ENCODE measurements at places on chromosomes 1 and 21.

DNA sequence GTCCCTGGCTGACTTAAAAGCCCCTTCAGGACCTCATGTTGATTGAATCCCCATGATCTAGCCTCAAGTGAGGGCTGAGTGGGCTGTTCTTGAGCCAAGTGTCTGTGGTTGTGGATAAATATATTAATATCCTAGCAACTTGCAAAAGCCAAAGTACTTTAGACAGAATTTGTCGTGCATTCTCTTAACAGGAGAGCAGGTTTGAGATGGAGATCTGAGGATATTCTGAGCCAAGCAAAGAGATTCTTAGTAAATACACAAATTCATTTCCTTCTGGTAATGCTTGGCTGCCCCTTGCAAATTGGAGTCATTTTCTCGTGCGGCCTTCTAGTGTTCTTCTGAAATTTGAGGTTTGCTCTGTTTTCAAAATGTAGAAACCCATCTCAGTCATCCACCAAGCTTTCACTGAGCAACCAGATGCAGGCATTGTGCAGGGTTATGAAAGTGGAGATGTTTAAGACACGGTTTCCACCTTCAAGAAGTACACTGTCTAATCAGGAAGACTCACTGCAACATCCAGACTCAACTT is 242.1 kb upstream of the JUN start:
- DNase-seq = no peak

DNA sequence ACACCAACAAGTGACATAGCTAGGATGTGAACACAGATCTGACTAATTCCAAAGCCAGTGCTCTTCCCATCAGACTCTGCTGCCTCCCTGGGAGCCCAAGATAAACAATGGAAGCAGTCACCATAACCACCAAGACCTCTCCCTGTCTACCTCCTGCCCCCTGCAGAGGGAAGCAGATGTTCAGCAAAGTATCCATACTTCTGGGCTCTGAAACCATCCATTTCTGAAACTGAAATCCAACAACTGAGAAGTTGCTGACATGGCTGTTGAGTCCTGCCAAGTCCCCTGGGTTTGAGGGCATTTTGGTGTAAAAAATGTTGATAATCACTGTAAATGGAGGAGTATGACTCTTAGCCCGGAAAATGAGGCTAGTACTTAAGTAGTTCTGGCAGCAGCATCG is 102.1 kb downstream of the TYW3 start:
- no peak for DNase-seq

- DNase-seq = no peak
Observed at GRCh38 chr1:182406012-182406411, 5.5 kb upstream of the TEDDM1 start.

GRCh38 chr21:34133392-34133791 is 60.0 kb downstream of the MRPS6 start:
- no peak for DNase-seq

DNA sequence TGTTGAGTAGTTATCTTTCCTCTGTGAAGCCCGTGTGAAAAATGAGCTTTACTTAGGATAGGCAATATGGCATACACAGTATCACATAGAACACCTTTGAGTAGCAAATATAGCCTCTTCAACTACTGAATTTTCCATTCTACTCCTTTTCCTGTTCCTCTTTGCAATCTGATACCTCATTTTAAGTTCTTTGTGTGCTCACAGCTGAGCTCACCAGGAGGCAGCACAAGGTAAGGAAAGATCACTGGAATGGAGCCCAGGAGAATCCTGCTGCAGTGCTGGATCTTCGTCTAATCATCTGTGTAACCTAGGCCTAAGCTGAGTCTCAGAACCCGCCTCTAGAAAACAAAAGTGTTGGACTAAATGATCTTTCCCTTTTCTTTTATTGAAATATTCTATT is 171.0 kb downstream of the LRRC40 start:
- no peak for DNase-seq

DNA sequence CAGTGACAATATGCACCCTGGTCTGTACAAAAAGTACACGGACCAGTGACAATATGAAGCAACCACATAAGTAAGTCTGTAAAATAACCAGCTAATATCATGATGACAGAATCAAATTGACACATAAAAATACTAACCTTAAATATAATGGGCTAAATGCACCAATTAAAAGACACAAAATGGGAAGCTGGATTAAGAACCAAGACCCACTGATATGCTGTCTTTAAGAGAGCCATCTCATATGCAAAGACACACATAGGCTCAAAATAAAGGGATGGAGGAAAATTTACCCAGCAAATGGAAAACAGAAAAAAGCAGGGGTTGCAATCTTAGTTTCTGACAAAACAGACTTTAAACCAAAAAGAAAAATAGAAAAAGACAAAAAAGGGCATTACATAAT is 70.4 kb upstream of the VCAM1 start:
- DNase-seq = no peak

- no peak for DNase-seq
Observed at GRCh38 chr1:36257375-36257767, 33.1 kb downstream of the THRAP3 start.

DNA sequence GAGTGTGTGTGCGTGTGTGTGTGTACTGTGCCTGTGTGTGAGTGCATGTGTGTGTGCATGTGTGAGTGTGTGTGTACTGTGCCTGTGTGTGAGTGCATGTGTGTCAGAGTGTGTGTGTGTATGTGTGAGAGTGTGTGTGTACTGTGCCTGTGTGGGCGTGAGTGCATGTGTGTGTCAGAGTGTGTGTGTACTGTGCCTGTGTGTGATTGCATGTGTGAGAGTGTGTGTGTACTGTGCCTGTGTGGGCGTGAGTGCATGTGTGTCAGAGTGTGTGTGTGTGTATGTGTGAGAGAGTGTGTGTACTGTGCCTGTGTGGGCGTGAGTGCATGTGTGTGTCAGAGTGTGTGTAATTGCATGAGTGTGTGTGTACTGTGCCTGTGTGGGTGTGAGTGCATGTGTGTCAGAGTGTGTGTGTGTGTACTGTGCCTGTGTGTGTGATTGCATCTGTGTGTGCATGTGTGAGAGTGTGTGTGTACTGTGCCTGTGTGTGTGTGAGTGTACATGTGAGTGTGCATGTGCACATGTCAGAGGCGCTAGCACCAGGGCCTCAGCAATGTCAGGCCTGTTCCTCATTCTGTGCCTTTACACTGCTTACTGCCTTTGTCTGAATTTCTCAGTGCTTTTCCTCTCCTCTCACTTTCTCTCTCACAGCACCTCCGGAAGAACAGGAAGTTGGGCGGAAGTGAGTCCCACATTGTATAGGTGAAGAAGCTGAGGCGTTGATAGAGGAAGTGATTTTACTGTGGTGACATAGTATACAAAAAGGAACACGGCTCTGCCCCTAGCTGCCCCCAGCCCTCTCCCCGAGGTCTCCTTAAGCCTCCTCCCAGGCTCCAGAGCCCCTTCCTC is 4.9 kb downstream of the SLC5A9 start:
- no peak for DNase-seq

DNA sequence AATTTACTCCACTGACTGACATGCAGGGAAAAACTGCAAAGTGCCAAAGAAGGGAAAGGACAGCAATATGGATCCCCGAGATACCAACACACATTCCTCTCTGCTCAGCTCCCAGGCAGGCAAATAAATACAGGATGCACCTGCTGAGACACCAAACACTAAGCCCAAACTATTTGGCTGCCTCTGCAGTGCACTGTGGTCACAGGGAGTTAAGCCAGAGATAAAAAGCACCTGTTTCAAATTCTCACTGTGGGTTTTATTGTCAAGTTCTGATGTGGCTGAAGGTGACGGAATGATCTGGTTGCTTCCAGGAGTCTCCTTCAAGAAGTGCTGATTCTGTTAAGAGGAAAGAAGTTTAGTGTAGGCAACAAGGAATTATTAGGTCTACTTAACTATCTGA is 17.7 kb downstream of the TEX38 start:
- no peak for DNase-seq

GRCh38 chr1:67350783-67351182 is 43.1 kb downstream of the IL12RB2 start:
- DNase-seq = no peak

DNA sequence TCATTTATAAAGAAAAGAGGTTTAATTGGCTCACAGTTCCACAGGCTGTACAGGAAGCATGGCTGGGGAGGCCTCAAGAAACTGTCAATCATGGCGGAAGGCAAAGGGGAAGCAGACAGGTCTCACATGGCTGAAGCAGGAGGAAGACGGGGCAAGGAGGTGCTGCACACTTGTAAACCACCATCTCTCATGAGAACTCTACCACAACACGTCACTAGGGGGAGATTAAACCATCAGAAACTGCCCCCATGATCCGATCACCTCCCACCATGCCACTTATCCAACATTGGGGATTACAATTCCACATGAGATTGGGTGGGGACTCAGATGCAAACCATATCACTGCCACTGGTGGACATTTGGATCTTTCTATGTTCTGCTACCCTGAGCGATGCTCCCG is 351.4 kb downstream of the NPHP4 start:
- no peak for DNase-seq

GRCh38 chr1:51365774-51366173 is 35.4 kb upstream of the TTC39A start:
- DNase-seq = no peak

GRCh38 chr1:30042438-30043147 is 680.8 kb downstream of the MATN1 start:
- DNase-seq = no peak

- no peak for DNase-seq
Observed at GRCh38 chr1:82451191-82451590, 650.5 kb downstream of the ADGRL2 start.

- no peak for DNase-seq
Observed at GRCh38 chr1:238324211-238324864, 433.6 kb upstream of the ZP4 start.

GRCh38 chr1:201253906-201254624 is 29.2 kb upstream of the PKP1 start:
- no peak for DNase-seq

DNA sequence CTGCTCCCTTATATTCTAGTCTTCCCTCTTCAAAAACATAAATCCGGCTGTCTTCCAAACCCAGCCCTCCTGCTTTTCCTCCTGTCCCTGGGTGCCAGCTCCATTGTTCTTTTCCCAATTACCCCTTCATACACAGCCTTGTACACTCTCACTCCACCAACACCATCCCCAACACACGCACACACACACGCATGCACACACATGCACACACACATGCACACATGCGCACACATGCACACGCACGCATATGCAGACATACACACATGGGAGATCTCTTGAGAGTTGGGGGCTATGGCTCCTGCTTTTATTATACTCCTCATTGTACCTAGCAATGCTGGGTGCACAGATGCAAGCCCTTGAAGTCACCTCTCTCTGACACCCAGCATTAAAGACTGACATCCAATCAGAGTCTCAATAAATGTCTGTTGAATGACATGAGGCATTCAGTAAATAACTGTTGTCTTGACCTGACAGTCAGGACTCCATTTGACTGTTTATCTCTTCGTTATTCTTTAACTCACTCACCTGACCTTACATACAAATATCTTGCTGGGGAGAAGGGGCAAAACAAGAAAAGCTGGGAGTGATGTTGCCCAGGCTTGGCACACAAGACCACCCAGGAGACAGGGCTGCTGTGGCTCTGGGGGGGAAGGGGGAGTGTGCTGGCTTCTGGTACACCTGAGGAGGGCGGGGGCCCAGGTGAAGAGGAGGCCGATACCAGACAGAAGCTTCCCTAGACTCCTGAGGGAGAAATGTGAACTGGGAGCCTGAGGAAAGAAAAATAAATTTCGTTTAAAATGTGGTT is 16.0 kb downstream of the ABCA4 start:
- no peak for DNase-seq

DNA sequence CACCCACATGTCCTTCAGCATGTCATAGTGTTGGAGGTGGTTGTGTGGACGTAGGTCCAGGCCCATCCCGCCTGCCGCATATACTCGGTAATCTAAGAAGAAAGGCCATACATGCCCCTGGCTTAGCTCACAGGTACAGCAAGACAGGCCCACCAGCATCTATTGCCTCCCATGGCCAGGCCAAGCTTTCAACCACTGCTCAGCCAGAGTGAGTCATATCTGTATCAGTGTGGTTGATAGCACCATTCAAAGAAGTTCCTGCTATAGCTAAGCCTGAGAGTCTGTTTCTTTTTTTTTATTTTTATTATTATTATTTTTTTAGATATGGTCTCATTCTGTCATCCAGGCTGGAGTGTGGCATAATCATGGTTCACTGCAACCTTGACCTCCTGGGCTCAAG is 17.0 kb downstream of the KLHDC8A start:
- DNase-seq = no peak

- no peak for DNase-seq
Observed at GRCh38 chr1:78427506-78427905, 63.3 kb upstream of the PTGFR start.

DNA sequence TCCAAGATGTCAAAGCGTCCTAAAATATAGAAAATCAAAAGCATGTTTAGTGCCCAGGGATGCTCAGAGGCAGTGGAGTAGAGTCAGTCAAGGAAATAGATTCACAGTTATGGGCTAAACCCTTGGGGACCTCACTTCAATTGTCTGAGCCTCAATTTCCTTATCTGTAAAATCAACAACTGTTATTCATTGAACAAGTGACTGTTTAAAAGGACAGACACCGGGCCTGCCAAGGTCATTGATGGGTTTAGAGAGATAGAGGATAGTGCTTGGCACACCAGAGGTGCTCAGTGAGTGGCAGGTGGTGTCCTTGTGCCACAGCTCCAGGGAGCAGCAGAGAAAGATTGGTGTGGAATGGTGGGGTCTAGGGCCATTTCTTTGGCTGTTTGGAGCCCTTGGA is 12.8 kb downstream of the PLA2G5 start:
- no peak for DNase-seq

DNA sequence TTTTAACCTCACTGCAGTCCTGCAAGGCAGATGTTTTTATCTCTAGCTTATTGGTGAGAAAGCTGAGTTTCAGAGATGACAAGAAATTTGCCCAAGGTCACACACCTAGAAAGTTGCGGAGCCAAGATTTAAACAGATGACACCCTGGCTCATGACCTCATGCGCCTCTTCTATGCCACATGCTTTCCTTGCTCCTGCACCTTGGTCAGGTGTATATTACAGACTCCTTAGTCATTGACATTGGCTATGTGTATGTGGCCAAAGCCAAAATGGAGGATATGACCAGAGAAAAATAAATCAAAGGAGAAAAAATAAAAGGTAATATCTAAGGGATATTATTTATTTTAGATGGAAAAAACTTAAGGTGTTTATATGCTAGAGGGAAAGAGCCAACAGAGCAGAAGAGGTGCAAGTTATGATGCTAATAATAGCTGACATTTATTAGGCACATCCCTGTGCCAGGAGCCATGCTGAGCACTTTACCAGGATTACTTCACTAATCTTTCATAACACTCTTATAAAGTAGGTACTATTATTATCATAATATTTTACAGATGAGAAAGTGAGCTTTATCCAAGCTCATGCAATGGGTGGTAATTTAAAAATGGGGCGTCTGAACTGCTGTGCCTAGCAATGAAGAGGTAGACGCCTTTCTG is 13.8 kb upstream of the MYOC start:
- no peak for DNase-seq

All from activated gamma-delta T cell (primary cell).